ENCODE measurements at places on chromosomes 1 and 21.

DNA sequence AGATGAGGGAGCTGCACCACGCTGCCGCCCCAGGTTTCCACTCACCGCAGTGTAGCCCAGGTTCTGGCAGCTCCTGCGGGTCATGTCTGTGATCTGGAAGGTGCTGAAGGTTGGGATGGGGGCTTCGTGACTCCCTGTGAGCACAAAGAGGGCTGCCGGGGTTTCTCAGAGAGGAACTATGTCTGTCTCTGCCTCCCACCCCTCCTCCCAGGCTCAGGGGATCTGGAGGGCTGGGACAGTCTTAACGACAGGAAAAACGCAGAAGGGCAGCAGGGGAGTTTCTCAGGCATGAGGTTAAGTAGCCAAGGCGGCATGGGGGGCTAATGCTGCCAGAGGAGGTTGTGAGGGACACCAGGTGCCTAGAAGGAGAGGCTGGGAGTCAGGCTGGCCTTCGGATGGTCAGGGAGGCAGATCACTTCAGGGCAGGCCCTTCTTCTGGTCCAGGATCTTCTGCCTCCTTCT lies 656 bp downstream of the SH2D2A start:
- DNase-seq, result no peak

- no peak for DNase-seq
Observed at GRCh38 chr21:45543710-45544448, 1.6 kb upstream of the SLC19A1 start.

GRCh38 chr1:226457307-226457712 lies 49.4 kb upstream of the PARP1 start:
- peak; percentile 64 for DNase-seq

DNA sequence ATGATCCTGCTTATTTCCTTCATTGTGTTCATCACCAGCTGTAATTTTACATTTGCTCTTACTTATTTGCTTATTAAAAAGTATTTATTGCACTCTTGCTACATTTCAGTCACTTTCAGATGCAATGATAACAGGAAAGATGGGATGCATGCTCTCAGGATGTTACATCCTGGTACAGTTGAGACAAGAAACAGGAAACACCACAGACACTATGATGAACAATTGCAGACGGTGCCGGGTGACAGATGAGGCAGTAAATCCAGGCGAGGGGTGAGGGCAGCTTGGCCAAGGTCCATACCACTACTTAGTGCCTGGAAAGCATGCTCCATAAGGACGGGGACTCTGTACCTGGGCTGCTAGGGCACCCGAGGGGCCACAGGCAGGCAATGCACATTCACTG lies 156.6 kb upstream of the RAB4A start:
- no peak for DNase-seq

DNA sequence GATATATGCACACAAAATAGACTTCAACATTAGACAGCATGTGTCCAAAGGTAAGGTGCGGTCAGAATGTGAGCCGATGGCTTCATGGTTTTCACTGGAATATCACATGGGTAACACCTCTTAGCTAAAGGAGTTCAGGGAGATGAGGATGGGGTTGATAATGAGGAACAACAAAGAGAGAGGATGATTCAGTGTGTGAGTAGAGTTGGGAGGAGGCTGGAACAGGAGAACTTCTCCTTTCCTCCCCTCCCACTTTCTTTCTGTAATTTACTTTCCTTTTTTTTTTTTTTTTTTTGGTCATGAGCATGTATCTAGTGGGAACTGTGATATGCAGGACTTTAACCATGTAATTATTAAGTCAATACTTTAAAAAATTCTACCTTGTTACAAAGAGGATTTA lies 99.4 kb downstream of the FASLG start:
- no peak for DNase-seq

GRCh38 chr1:3602375-3602774 lies 8.9 kb downstream of the MEGF6 start:
- no peak for DNase-seq

GRCh38 chr1:192170196-192170984 lies 12.1 kb downstream of the RGS18 start:
- no peak for DNase-seq

All from CD4-positive, alpha-beta T cell treated with Interleukin-12 subunit alpha and Interleukin-12 subunit beta, for 1 hour (primary cell).